ENCODE measurements at places on chromosomes 6 and 20. TPM values are rescaled to one million over a fixed set of nuclear protein-coding genes. Genes with fewer than 3 reads are reported as not detected.

DNA sequence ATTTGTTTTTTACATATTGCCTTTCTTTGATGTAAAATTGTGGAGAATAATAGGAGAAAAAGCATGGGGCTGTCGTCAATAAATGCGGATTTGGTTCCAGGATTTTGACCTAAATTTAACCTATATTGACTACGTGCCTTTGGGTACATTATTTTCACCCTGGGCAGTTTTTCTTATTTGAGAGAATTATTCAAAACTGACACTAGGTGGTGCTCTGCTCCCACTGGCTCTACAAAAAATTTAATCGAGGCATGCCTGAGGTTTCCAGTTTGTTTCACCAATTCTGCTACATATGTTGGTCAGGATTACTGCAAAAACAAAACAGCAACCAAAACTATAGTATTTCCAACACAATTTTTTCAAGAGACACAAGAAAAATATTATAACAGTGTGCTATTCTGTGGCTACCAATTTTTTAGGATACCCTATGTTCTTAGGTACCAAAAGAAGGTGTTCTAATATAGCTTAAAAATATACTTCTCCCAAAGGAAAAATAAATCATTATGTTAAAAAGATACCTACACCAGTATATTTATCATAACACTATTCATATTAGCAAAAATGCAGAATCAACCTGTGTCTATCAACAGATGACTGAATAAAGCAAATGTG is 48.6 kb upstream of the FABP7 start:
- no peak for DNase-seq

GRCh38 chr6:142728910-142729481 is 216.0 kb downstream of the HIVEP2 start:
- no peak for DNase-seq

DNA sequence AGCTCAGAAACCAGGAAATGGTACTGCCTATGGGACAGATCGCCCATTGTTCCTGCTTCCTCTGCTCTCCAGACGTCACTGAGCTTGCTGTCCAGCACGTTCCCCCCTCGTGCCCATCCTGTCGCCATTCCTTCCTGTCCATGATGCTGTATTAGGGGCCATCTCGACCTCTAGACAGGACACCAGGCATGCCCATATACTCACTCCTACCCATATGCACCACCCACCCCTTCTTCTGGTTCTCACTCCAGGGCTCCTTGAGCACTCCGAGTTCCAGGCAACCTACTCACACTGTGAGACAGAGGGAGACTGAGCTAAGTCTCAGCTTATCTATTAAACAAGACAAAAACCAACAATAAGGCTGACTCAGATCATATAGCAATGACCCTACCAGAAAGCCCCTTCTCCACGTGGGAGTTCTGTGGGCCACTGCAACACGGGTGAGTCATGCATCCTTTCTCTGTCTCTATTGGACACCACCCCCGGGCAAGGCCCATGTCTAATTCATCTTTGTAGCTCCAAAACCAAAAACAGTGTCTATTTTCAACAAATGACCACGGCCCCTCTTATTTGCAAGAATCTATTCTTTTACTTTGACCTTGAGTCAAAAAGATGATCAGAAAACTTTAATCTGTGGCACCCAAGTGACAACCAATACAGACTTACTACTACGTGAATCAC is 65.7 kb downstream of the PSMG4 start:
- DNase-seq, result peak; percentile 22

The PBOV1 gene
- not detected for total RNA-seq

The TTI1 gene
- total RNA-seq, result 27.0 TPM

DNA sequence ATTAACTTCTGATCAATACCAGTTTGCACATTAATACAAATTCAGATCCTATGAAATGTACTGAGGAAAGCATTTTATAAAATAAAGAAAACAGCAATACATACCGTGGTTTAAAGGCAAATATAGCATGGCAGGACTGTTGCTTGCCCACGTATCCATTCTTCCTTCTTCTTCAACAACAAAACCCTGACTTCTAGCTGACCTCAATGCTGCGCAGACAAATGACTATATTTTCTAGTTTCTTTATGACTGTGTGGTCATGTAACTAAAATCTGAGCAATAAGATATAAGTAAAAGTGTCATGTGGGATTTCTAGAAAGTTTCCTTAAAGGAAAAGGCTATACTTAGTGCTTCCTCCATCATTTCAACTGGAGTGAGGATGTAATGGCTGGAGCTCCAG is 85.0 kb downstream of the CDC40 start:
- no peak for DNase-seq

The EEF1A2 gene
- 19.5 TPM for total RNA-seq

DNA sequence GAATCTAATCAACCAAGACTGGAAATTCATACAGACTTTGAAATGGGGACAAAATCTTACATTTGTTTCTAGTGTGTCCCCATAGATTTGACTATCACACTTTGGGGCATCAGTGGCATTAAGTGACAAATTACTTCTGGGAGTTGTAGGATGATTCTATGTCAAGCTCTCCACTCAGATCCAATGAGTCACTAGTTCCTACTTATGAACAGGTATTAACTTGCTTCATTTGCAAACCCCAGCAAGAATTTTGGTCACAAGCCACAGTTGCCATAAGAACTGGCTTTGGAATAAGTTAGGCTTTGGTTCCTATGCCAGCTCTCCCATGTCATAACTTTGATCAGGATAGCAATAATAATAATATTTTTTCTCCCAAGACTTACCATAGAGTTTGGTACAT is 77.6 kb upstream of the PTPRK start:
- DNase-seq, result no peak

DNA sequence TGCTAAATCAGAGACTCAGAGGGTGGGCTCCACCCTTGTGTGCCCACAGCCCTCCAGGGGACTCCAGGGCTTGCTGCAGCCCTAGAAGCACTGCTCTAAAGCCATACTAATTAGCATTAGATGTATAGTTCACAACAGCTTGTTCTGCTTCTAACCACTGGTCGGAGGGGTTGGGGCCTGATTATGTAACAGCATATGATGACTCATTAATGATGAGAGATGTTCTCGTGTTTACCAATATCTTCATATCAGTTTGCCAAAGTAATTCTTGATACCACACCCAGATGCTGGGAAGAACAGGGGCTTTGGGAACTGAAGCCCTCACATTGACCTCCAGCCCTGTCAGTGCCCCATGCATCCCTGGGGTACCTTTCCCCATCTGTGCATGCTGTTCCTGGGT is 104.1 kb upstream of the FOXA2 start:
- DNase-seq, result no peak

The OOEP gene
- not detected for total RNA-seq

DNA sequence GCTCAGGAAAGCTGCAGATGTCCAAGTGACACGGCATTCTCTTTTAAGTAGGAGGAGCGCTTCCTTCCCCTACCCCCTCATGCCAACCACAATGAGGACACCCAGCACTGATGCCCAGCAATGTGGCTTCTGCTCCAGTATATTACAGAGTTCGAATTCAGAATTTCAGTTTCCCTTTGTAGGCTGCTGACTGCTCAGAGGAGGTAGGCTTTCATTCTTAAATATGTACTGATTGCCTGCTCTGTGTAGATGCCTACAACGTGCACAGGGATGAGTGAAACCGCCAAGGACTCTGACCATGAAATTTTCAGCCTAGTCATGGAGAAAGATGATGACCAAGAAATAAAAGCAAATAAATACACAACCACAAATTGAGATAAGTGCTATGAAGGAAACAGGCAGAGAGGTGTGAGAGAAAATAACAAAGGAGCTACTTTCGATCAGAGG is 50.9 kb upstream of the TNFAIP3 start:
- no peak for DNase-seq

DNA sequence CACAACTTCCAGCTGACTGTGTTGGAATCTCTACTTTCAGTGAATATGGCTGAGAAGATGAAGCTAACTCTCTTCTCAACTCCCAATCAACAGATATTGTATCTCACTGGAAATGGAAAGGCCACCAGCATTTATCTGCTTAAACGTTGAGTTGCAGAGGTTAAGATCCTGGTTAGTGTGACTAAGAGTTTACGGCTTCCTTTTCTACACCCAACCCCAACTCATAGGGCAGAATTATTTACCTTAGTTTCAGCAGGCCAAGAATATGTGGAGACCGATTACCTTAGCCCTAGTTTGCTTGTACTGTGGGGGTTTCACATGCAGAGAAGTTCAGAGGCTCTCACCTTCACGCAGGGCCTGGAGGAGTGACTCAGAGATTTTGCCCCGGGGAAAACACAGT is 1026.6 kb downstream of the EYS start:
- DNase-seq, result no peak

DNA sequence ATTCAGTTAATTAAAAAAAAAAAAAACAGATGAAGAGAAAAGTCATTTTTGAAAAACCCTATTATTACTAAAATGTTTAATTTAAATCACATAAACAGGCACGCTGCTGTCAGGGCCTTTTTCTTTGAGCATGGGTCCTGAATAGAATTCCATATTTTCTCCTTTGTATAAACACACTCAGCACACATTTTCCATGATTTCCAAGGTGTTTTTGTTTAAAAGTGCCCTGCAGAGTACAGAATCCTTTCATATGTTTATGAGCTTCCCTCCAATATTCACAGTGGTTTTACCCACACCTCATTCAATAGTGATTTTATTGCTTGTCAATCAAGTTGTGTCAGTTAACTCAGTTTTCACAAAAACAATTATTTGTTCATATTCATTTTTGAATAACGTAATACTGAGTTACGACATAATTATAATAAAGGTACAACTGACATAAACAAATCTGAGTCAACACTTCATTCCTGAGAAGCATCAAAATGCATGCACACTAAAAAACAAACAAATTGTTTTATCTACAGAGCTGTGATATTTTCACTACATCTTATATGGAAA is 15.2 kb downstream of the SLC35B3 start:
- no peak for DNase-seq

The CLDN20 gene
- not detected for total RNA-seq

GRCh38 chr6:156174031-156174890 is 602.9 kb upstream of the ARID1B start:
- no peak for DNase-seq

DNA sequence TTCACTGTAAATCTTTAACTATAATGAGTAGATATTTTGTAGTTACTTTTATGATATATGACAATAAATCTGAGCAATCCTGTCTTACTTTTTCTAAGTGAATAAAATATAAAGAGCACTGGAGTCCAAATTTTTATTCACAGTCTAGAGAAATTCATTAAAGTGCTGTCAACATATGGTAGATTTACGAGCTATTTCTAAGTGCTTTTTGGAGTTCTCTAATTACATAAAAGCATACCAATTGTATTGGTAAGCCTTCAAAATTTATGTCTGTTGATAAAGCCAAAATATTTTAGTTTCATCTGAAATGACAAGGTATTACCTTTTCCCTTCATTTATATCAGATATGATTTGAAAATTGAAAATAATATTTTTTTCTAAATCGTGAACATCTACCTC is 75.4 kb downstream of the MAN1A1 start:
- DNase-seq, result no peak

DNA sequence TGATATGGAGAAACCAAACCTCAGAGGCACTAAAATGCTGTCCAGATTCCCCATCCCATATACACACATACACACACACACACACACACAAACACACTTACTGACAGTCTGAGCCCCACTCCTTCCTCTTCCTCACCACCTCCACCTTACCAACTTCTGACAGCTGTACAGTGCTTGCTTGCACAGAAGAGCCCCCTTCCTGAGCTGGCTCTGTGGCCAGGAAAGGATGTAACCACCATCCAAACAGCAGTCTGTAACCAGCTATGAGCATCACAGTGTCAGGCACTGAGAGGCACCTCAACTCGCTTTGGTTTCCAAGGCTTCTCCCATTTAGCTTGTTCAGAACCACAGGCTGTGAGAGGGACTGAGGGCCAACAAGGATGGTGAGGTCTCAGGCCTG is 5.9 kb upstream of the C6orf136 start:
- DNase-seq, result no peak

The BTN1A1 gene
- total RNA-seq, result not detected

Data from endodermal cell (in vitro differentiated cells).